ENCODE measurements at places on chromosomes 4 and X.

DNA sequence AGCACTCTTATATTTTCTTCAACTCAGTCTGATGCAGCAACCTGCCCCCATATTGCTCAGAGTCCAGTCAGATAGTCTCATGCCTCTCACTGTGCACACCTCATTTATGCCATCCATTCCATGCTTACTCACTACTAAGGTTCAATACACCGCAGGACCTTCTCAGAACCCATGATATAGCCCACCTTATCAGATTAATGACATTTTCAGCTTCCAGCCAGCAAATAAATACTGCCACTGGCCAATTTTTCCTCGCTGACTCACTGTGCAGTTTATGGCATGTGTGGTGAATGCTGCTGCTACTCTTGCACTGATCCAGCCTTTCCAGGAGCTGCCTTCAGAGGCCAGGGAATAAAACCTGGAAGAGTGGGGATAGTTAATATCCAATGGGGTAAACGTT is 380.6 kb upstream of the SPOCK3 start:
- DNase-seq = no peak

DNA sequence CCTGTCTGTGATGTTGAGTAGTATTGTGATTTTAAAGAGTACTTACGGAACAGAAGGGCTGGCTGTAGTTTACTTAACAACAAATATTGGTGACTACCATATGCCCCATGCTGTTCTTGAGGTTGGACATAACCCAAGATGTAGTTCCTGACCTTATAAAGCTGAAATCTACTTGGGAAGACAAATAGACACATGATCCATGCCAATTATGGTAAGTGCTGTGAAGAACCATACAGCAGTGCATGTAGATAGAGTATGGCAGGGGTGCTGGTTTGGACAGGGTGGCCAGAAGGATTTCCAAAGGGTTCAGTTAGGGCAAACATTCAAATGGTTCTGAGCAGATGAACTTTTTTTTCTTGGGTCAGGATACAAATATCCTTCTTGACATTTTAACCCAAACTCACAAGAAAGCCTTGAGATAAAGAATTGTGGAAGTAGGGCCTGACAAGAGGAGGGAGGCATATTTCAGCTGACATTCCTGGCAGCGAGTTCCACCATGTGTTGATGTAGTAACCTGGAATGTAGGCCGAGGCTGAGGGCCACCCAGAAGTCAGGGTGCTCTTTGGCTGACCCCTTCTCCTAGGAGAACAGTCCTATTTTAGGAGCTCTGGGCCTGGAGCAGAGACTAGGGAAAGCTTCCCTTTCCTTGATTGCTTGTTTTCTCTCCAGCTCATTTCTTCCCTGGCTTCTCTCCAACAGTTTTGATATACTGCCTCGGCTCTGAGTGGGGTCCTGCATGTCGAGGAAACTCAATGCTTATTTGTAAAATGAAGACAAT is 74.2 kb downstream of the FREM3 start:
- no peak for DNase-seq

DNA sequence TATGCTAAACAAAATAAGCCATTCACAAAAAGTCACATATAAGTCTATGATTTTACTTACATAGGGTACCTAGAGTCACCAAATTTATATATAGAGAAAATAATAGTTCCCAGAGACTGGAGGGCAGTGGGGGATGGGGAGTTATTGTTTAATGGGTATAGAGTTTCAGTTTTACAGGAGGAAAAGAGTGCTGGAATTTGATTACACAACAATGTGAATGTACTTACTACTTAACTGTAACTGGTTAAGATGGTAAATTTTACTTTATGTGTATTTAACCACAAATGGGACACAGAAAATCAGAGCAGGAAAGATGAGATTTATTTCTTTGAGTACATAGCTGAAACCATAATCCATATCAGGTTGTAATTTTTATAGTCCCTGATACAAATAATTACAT is 144.4 kb downstream of the TMA16 start:
- no peak for DNase-seq

- no peak for DNase-seq
Observed at GRCh38 chrX:52830551-52830950, 19.5 kb downstream of the XAGE5 start.

DNA sequence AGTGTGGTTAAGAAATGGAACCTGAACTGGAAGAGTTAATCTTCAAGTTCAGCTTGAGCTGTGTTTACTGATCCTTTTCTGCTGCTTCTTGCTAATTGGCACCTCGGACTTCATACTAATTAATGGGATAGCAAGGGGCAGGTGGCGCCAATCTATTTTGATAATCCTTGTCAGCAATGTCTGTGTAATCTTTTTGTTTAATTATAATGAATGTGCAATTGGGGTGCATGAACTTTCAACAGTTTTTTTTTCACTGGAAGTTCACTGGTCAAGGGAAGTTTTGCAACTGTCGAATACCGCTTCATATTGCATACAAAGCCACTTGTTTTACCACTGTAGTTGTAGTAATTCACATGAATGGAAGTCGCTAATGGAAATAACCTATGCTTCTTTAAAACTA is 261.0 kb downstream of the BMPR1B start:
- no peak for DNase-seq

DNA sequence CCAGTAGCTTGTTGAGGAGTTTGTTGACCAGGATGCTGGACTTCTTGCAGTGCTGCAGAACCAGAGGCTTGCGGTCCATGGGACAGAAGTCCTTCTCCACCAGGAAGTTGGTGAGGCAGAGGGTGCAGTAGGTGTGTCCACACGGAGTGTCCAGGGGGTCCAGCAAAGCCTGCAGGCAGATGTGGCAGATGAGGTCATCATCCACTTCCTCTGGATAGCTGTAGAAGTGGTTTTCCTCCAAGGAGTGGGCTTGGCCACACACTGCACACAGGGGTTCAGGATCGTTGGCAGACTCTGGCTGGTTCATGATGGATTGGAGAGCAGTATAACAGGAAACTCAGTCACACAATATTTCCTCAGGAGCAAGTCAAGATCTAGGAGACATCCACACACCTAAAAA is 17.6 kb downstream of the LNX1 start:
- no peak for DNase-seq

GRCh38 chr4:71201817-71202576 is 136.8 kb upstream of the SLC4A4 start:
- no peak for DNase-seq

- peak; percentile 47 for DNase-seq
Observed at GRCh38 chr4:186067757-186068385, 1.1 kb upstream of the TLR3 start.

DNA sequence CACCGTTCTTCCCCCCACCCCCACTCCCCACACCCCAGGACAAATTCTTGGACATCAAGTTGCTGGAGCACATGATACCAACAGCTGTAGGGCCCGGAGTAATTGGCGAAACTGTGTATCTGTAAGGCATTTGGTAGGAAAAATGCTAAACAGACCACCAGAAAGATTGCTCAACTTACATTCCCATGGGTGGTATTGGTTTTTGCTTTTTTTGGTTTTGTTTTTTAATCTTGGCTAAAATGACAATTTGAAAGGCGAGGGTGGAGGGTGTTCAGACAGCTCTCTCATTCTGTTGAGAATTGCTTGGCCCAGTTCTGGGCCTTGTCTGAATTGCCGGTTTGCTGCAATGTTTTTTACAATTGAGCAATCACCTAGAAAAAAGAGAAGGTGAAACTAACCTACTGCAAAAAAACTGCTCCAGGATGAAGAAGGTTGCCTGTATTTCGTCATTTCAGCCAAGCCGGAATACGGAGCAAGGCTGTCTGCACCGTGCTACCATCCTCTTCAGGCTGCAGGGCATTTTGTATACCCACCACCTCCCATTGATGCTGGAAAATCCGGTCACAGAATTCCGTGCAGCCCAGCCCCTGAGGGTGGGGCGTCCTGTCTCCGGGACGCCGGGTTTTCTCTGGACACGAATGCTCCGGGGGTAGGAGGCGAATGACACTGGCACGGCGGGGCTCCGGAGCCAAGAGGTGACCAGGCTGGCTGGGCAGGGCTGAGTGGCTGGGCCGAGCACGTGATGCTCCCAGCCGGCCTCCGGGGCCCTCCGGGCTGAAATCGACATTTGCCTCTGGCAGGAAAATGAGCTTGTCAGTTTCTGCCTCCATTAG is at the start of gene CLCN4:
Gene CLCN4, plus strand, starts transcription at position 777 of the 833 bp plus-strand sequence. CDS start 28,058 bp downstream, outside the sequence.
- peak; percentile 78 for DNase-seq

GRCh38 chr4:165788686-165789463 is 84.2 kb upstream of the TLL1 start:
- DNase-seq = no peak

DNA sequence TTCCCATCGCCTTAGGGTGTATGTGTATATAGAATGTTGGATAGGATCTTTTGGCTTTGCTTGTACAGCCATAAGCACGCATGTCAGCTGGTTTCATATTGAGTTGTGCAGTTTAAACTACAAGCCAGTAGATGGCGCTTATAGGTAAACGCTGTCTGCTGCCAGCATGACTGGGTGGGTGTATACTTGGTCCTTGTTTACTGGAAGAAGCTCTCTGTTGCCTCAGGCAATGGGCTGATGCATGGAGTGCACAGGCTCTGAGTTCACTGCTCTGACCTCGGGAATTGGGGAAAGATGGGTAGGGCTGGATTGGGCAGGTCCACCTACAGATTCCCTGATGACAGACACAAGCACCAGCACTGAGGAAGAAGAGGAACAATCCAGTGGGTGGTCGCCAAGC is 831.5 kb downstream of the STIM2 start:
- DNase-seq = peak; percentile 4

DNA sequence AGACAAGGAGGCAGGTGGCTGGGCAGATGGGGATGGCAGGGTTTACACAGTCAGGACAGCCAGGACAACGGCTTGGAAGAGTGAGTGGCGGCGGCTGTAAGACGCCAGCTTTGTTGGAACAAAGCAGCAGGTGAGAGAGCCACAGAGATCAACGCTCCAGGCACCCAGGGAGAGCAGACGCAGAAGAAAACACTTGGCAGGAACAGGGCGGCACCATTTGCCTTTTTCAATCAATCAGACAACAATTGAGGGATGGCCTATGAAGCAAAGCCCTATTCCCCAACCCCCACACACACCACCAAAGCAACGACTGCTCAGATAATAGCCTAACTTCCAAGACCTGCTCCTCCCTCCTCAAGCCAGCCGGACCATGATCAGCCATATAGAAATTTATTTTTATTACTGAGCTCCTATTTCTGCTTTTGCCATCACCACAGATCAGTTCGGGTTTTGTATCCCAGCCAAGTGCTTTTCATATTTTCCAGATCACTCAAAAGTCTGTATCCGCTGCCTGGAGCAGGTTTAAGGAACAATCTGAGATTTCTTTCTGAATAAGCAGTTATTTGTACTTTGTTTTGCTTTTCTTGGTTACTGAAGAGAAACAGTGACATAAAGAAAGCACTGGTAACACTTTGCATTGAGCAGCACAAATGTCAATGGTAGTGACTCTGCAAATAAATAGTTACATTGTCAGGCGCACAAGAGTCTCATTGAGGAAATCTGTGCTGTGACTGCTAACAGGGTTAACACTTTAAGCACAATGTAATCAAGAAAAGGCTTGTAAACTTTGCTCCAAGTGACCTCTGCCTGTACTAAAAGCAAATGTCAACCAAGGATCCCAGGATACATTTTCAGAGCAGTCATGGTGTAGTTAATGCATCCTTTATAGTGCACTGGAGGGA is 81.8 kb upstream of the RBPJ start:
- no peak for DNase-seq

DNA sequence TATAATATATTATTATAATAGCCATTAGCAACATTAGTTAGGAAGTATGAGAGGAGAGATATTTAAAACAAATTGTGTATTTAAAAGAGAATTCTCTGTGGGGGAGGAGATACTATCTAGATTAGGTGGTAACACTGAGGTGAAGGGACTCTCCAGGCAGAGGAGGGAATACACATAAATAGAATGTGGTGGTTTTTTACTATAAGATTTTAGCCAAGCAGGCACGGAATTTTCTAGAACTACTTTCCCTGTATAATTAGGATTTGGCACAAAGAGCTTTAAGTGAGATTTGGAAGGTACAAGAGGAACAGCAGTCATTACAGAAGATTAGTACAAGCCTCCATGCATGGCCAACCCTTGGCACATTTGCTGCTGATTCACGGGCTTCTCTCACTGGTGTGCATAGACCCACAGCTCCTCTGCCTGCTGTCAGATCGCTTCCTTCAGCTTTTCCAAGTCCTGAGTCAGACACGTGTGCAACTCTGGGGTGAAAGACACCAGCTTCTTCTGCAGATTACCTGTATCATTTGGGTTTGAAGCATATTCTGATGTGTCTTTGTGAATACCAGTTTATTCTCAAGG is 685.5 kb downstream of the KCTD8 start:
- no peak for DNase-seq

GRCh38 chr4:155304375-155304774 is 72.4 kb downstream of the MAP9 start:
- no peak for DNase-seq

GRCh38 chrX:123860983-123861382 is 1.1 kb downstream of the XIAP start:
- DNase-seq = no peak

GRCh38 chrX:78796916-78797315 is 49.4 kb downstream of the LPAR4 start:
- no peak for DNase-seq

DNA sequence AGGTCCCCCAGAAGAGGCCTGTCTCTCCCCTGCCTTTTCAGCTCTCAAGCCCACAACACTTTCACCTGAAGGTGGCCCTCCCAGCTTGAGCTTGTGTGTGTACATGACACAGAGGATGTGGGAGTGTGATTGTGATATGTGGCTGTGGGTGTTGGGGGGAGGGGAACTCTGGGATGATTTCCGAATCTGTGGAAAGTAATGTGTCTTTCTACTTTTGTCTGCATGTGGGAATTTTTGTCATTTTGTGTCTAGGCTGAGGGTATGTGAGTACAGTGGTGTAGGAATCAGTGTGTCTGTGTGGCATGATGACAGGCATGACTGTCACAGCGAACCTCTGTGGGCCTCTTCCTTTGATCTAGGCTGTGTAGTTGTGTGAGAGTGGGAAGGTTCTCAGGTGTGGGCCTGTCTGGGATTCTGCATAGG is 6.4 kb downstream of the SYP start:
- DNase-seq = no peak

- DNase-seq = no peak
Observed at GRCh38 chr4:139951021-139951420, 203.0 kb downstream of the MAML3 start.

- no peak for DNase-seq
Observed at GRCh38 chr4:163264934-163265333, 67.5 kb downstream of the NPY1R start.

DNA sequence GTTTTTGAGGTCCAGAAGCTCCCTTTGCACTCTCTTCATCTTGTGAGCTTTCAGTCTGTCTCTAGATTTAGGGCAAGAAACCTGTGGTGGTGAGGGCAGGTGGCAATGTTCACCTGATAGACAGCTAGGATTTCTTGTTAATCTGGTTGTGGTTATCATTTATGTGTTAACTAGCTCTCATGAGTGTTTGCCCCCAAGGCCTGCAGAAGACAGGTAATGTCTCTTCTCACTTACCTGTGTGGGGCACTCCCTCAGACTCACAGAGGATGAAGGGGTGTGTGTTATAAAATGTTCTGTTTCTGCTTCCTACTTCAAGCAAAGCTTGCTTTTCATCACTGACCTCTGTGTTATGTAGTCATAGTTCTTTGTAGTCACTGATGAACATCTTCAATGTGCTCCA is 17.8 kb downstream of the EGF start:
- peak; percentile 51 for DNase-seq

Data from PC-9 (cell line).